ENCODE measurements at places on chromosomes 7 and 10. TPM values are rescaled to one million over a fixed set of nuclear protein-coding genes. Genes with fewer than 3 reads are reported as not detected.

- no peaks in the 10 kb centered on the region for H3K36me3 ChIP-seq
- no peak overlapping the region for H3K4me3 ChIP-seq
- no peak for DNase-seq
- H3K27ac ChIP-seq: no peak overlapping the region
- H3K27me3 ChIP-seq: no peaks in the 10 kb centered on the region
- peaks cover 10% of the 10 kb centered on the region for H3K4me1 ChIP-seq
Measured at GRCh38 chr7:29044554-29044953, 86.4 kb upstream of the TRIL start.

- no peak overlapping the region for H3K27ac ChIP-seq
- H3K4me1 ChIP-seq: no peaks in the 10 kb centered on the region
- no peaks in the 10 kb centered on the region for H3K36me3 ChIP-seq
Measured at GRCh38 chr10:116069856-116070255, 203.2 kb downstream of the GFRA1 start.

- no peak overlapping the region for H3K27ac ChIP-seq
- H3K4me1 ChIP-seq: peaks cover 5% of the 10 kb centered on the region
- no peak overlapping the region for H3K4me3 ChIP-seq
- DNase-seq: no peak
- H3K27me3 ChIP-seq: no peaks in the 10 kb centered on the region
Measured at GRCh38 chr7:24227603-24228359, 56.2 kb upstream of the NPY start.

GRCh38 chr10:79237454-79238157, 109.7 kb upstream of the PPIF start:
- no peaks in the 10 kb centered on the region for H3K36me3 ChIP-seq
- no peaks in the 10 kb centered on the region for H3K4me1 ChIP-seq
- no peak overlapping the region for H3K4me3 ChIP-seq
- DNase-seq: no peak

DNA sequence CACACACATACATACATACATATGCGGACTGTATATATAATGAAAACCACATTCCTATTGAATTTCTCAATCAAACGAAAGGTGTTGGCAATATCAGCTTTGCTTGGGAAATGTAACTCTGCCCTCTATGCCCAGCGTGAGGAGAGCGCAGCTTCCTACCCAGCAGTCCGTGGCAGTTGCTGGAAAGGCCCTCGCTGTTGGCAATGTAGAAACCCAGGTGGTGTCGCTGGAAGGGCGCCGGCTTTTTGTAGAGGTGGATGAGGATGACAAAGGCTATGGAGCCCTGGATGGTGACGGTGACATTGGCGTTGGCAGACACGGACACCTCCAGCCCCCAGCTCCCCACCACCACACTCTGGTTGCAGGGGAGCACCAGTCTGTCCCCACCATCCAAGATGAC, 100.9 kb downstream of the ITIH5 start:
- no peaks in the 10 kb centered on the region for H3K36me3 ChIP-seq
- H3K27ac ChIP-seq: no peak overlapping the region
- no peak overlapping the region for H3K4me3 ChIP-seq
- DNase-seq: no peak
- no peaks in the 10 kb centered on the region for H3K27me3 ChIP-seq

ST8SIA6 gene
- 0.12 TPM for total RNA-seq

DNA sequence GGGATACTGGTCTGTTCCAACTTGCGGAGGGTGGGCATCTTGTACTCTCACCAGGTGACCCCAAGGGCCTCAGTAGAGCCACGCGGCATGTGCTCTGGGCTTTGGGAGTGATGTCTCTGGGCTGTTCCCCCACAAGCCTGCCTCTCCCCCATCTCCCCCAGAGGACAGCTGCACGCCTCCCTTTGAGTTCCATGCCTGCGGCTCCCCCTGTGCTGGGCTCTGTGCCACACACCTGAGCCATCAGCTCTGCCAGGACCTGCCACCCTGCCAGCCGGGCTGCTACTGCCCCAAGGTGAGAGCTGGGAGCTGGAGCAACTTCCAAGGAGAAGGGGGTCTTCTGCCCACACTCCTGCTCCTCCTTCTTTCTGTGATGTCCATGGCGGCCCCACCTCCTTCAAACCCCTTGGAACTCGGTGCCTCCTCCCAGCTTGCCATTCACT, 15.0 kb upstream of the ZNF862 start:
- H3K4me3 ChIP-seq: no peak overlapping the region
- no peaks in the 10 kb centered on the region for H3K4me1 ChIP-seq
- no peak for DNase-seq
- H3K36me3 ChIP-seq: no peaks in the 10 kb centered on the region
- H3K27me3 ChIP-seq: no peaks in the 10 kb centered on the region

- H3K27ac ChIP-seq: no peak overlapping the region
- H3K36me3 ChIP-seq: no peaks in the 10 kb centered on the region
- H3K4me3 ChIP-seq: no peak overlapping the region
- H3K27me3 ChIP-seq: no peaks in the 10 kb centered on the region
- no peaks in the 10 kb centered on the region for H3K4me1 ChIP-seq
Measured at GRCh38 chr7:145624618-145625017, 492.0 kb upstream of the CNTNAP2 start.

SPDYE11 gene
- not detected for total RNA-seq

DNA sequence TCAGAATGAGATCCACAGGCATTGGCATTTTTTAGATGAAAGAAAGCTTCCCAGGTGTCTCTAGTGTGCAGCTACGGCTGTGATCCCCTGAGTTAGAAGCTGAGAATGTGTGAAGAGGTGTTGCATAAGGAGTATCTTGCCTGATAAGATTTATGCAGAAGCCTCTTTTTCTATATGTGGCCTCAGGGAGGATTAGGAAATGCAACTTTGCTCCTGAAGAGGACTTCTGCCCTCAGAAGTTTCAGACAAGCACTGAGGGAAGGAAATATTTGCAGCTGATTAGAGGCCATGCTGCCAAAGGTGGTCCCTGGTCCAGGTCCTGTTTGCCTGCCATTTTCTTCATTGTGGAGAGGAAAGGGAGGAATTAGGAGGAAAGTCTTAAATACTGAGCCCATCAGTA, 551.8 kb downstream of the PHTF2 start:
- no peak for DNase-seq
- H3K27me3 ChIP-seq: no peaks in the 10 kb centered on the region
- no peaks in the 10 kb centered on the region for H3K36me3 ChIP-seq

DNA sequence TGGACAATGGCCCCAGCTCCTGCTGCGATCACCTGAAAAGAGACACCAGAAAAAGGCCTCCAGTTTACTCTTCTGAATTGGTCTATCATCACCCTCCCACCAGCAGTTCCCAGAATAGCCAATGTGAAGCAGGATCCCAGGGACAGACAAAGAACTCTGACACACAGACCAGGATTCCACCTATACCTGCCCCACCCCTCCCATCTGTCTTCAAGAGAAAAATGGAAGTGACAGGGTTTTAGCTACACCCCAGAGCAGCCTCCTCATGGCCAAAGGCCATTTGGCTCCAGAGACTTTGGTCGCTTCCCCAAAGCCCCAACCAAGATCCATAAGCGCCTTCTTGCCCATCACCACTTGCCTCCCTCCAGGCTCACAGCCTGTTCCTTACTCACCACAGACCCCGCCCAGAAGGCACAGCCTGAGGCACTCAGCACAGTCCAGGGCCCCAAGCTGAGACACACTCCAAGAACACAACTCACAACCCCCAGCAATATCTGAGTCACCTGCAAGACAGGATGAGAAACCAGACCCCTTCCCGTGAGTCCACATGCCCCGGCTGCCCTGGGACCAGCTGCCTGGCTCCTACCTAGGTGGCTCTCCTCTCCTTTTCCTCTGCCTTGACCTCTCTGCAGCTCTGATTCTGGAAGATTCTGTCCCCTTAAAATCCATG, 6.5 kb downstream of the TMEM176B start:
- H3K4me3 ChIP-seq: no peak overlapping the region
- no peaks in the 10 kb centered on the region for H3K36me3 ChIP-seq
- H3K27ac ChIP-seq: no peak overlapping the region
- DNase-seq: no peak
